Activated CD4-positive, alpha-beta T cell treated with anti-CD3 and anti-CD28 coated beads, Interleukin-2, amount 10 ng/mL, durations not matched to agents 7 days and 5 days (primary cell): ENCODE measurements at places on chromosomes 3 and 15. TPM values are rescaled to one million over a fixed set of nuclear protein-coding genes. Genes with fewer than 3 reads are reported as not detected.

Gene FANCD2OS
- total RNA-seq: not detected

- no peak for DNase-seq
Measured at GRCh38 chr3:61761694-61762430, 200.5 kb downstream of the PTPRG start.

Gene C3orf62
- total RNA-seq: 12.2 TPM

- DNase-seq: no peak
Measured at GRCh38 chr3:10337323-10338163, 16.6 kb upstream of the SEC13 start.
